ENCODE measurements at places on chromosomes 11 and 22. TPM values are rescaled to one million over a fixed set of nuclear protein-coding genes. Genes with fewer than 3 reads are reported as not detected.

- no peak for DNase-seq
Measured at GRCh38 chr11:60703374-60703773, 4.0 kb downstream of the MS4A8 start.

Gene KLHDC7B
- total RNA-seq = not detected

Gene SLC35E4
- total RNA-seq = 4.2 TPM

GRCh38 chr11:104852811-104853210, 45.4 kb downstream of the CASP12 start:
- no peak for DNase-seq

GRCh38 chr11:27968461-27968860, 139.5 kb downstream of the KIF18A start:
- DNase-seq = no peak

GRCh38 chr11:3747704-3748103, 49.6 kb downstream of the NUP98 start:
- DNase-seq = no peak

- DNase-seq = no peak
Measured at GRCh38 chr11:112963368-112963955, 2.2 kb downstream of the NCAM1 start.

Gene CCDC188
- not detected for total RNA-seq

DNA sequence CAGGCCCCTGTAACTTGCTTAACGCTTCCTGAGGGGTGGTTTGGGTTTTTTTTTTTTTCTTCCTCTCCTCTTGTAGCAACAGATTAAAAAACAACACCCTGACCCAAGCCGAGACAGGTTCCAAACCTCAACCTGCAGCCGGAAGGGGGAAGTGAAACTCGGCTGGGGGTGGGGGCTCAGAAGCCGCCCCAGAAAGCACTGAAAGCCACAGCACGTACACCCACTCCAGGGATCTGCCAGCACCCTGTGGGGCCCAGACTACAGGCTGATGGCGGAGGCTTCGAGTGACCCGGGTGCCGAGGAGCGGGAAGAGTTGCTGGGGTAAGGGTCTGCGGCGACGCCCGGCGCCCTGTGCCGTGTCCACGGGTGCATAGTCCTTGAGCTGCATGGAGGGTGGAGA, at the start of gene LSP1:
Gene LSP1 (plus strand): TSS at position 208 of the 400 bp plus-strand sequence. CDS start 61 bp downstream, at position 269.
- DNase-seq = no peak

GRCh38 chr22:28024422-28024888, 105.4 kb upstream of the PITPNB start:
- DNase-seq = peak; percentile 41

- no peak for DNase-seq
Measured at GRCh38 chr22:36739185-36739584, 35.6 kb upstream of the CACNG2 start.

GRCh38 chr22:21972293-21972779, 10.3 kb downstream of the TOP3B start:
- no peak for DNase-seq

Gene APOA5
- total RNA-seq = not detected

GRCh38 chr11:69830086-69830485, 10.9 kb upstream of the FGF3 start:
- peak; percentile 31 for DNase-seq

Gene TEX54
- total RNA-seq = not detected

DNA sequence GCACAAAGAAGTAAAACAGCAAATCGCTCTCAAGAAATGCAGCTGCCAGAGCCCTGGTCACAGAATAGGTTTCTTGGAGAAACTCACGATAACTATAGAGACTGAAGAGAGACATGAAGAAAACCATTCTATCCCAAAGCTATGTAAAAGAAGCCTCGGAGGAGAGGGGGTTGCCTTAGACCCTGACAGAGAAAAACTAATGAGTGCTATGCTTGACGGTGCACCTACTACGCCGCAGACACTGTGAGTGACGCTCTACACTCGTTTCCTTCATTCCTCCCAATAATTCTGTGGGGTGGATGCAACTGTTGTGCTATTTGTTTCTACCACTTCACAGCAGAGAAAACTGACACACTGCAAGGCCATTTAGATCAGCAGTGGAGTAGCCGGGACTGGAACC, 121.8 kb downstream of the ETS1 start:
- DNase-seq = no peak
